ENCODE measurements at places on chromosomes 4 and X.

- no peak for DNase-seq
Measured at GRCh38 chrX:146154191-146154590, 336.6 kb downstream of the SLITRK2 start.

- DNase-seq = no peak
Measured at GRCh38 chr4:76996445-76996844, 46.9 kb downstream of the SEPTIN11 start.

DNA sequence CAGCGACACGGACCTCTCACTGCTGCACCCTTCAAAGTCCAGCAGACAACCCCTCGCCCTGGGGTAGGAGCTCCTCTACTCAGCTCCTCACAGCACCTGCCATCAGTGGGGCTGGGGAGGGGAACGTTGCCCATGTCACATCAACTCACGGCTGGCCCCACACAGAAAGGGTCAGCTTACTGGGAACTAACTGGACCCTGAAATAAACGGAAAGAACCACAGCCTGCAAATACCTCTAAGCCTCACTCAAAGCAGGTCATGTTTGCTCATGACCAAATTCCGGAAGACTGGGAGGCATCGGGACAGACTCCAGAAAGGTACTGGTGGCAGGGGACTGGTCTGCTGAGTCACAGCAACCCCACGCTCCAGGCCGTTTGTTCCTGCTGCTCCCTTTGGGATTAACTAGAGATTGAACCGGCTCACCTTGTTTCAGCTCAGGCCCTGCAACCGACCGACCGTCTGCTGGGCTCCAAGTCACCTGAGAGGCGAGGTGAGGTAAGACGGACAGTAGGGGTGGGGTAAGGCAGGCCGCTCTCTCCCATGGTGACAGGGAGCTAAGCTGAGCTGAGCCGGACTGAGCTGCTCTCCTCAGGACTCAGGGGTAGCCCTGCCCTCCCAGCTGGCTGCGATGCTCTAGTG, 5.6 kb downstream of the G6PD start:
- no peak for DNase-seq

DNA sequence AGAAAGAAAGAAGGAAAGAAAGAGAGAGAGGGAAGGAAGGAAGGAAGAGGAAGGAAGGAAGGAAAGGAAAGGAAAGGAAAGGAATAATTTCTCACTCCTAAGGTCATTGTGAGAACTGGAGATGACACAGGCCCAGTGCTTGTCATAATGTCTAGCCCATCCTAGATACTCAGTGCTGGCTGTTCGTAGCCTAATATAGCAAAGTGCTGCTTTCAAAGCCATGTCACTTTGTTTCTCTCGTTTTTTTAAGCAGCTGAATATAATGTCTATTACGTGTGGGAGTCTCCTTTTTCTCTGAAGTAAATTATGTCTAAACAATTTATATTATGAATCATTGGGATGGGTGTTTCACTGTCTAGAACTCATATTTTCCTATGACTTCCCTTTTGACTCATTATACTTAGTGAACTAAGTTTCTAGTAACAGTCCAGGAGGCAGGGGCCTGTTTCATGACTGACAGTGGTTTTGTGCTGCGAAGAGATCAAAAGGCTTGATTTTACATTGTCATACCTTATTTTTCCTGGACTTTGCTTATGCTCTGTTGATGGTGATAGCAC, 327.0 kb upstream of the ZFP42 start:
- no peak for DNase-seq

GRCh38 chrX:29432534-29432933, 782.8 kb upstream of the MAGEB2 start:
- DNase-seq = no peak

DNA sequence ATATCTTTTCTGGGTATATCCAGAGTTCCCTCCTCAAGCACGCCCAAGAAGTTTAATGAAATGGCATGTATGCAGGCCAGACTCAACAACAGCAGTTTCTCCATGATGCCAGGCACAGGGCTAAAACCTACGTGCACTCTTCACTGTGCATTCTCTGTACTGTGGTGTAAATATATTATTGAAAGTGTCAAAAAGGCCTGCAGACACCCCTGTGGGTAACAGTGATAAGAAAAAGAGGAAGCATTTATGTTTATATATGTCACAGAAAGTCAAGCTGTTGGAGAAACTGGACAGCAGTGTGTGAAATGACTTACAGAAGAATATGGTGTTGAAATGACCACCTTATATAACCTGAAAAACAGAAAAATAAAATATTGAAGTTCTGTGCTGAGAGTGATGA, 29.6 kb upstream of the DCAF8L1 start:
- no peak for DNase-seq

GRCh38 chr4:105946771-105947170, 51.5 kb downstream of the NPNT start:
- no peak for DNase-seq
